ENCODE measurements at places on chromosomes 4 and X. TPM values are rescaled to one million over a fixed set of nuclear protein-coding genes. Genes with fewer than 3 reads are reported as not detected.

The TENM3 gene
- 16.0 TPM for polyA plus RNA-seq

The TMEM271 gene
- not detected for polyA plus RNA-seq

The NAA15 gene
- 34.7 TPM for polyA plus RNA-seq

The VCX2 gene
- polyA plus RNA-seq, result not detected

The REELD1 gene
- polyA plus RNA-seq, result 0.31 TPM

The SLC9B1 gene
- 4.1 TPM for polyA plus RNA-seq

The SMIM10 gene
- polyA plus RNA-seq, result 11.3 TPM

The STBD1 gene
- 0.97 TPM for polyA plus RNA-seq

The TMSB4X gene
- 3,702 TPM for polyA plus RNA-seq

The PPP2R2C gene
- 0.62 TPM for polyA plus RNA-seq

The ERVMER34-1 gene
- polyA plus RNA-seq, result 4.5 TPM

The SH3TC1 gene
- 19.3 TPM for polyA plus RNA-seq

The P2RY8 gene
- polyA plus RNA-seq, result 0.96 TPM

The BCAP31 gene
- 202 TPM for polyA plus RNA-seq

The RAB41 gene
- polyA plus RNA-seq, result 1.0 TPM

The FDCSP gene
- 0.86 TPM for polyA plus RNA-seq

The PARM1 gene
- 52.7 TPM for polyA plus RNA-seq

The CD99 gene
- 189 TPM for polyA plus RNA-seq

The GRID2 gene
- polyA plus RNA-seq, result 7.5 TPM

- DNase-seq, result no peak
Measured at GRCh38 chrX:39226251-39226650, 425.0 kb downstream of the MID1IP1 start.

- DNase-seq, result no peak
Measured at GRCh38 chr4:20127626-20128025, 124.1 kb upstream of the SLIT2 start.

GRCh38 chr4:154999950-155000578 lies 208.4 kb upstream of the NPY2R start:
- DNase-seq, result no peak

DNA sequence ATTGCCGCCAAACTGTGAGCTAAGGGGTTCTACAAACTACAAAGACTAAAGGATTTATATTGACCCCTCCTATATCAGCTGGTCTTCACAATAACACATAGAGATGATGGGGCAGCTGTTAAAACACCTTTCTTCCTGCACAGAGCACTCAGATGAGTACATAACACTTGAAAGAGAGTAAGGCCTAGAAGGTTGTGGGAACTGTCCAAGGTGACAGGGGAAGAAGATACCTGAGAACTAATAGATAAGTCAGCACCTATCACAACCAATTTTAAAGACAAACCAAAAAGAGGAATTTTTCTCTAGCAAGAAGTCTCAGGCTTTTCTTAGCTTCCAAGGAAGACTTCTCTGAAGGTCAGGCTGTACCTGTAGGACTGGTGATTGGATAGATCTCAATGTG lies 19.1 kb upstream of the CXCL6 start:
- DNase-seq, result no peak

DNA sequence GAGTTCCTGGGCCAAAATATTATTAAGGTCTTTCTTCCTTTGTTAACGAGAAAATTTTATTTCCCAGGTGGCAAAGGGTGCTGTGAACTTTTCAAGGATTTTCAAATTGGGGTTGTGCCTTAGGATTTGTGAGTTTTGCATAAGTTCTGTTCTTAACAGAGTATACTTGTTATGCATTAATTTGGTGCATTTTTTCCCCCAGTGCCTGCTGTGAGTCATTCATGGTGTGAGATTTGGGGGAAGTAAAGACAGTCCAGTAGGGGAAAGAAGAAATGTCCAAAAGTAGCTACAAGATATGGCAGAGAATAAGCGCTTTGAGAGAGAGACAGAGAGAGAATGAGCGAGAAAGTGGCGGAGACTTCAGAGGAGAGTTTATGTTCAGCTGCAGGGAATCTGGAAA lies 239.2 kb downstream of the ARHGAP10 start:
- DNase-seq, result no peak

- DNase-seq, result no peak
Measured at GRCh38 chr4:184695178-184695896, 38.6 kb downstream of the CENPU start.

DNA sequence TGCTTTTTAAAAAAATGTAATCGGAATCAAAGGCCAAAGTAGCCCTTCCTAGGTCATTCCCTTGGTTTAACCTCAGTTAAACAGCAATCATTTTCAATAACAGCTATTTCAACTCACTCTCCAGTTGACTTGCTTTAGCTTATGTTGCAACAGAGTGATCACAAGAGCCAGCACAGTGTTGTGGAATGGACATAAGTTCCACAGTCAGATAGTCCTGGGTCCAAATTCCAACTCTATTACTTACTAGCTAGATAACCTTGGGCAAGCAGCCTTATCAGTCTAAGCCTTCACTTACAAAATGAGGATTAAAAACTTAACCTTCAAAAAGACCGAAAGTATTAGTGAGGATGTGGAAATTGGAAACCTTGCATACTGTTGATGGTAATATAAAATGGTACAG lies 9.2 kb upstream of the GPC3 start:
- no peak for DNase-seq

- DNase-seq, result no peak
Measured at GRCh38 chr4:150044517-150044916, 33.7 kb upstream of the DCLK2 start.

GRCh38 chr4:158065603-158066002 lies 107.2 kb downstream of the GASK1B start:
- DNase-seq, result no peak

- DNase-seq, result no peak
Measured at GRCh38 chrX:32937043-32937442, 274.3 kb downstream of the DMD start.

- DNase-seq, result no peak
Measured at GRCh38 chr4:87717276-87718031, 67.4 kb downstream of the DMP1 start.

DNA sequence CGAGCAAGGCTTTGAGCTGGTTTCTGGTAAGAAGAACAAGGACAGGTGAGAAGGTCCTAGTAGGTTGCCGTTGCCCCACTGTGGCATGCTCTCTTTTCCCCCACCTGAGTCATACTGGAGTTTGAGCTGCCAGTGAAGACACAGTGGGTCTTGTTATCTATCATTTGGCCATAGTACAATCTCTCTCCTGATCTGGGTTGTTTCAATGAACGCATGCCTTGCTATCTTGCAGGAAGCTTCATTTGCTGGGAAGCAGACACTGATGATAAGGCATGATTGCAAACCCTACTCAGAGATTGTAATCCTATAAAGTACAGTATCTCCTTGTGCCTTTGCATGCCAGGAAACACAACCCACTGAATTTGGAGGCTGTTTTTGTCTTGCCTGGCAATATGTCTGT lies 77.4 kb downstream of the CLNK start:
- DNase-seq, result no peak

- DNase-seq, result no peak
Measured at GRCh38 chr4:106618956-106619355, 250.4 kb upstream of the GIMD1 start.

GRCh38 chr4:136706942-136707341 lies 825.4 kb downstream of the PCDH18 start:
- DNase-seq, result no peak

- DNase-seq, result no peak
Measured at GRCh38 chr4:106325800-106326199, 9.4 kb downstream of the AIMP1 start.

- no peak for DNase-seq
Measured at GRCh38 chrX:19739683-19740082, 147.7 kb downstream of the SH3KBP1 start.

DNA sequence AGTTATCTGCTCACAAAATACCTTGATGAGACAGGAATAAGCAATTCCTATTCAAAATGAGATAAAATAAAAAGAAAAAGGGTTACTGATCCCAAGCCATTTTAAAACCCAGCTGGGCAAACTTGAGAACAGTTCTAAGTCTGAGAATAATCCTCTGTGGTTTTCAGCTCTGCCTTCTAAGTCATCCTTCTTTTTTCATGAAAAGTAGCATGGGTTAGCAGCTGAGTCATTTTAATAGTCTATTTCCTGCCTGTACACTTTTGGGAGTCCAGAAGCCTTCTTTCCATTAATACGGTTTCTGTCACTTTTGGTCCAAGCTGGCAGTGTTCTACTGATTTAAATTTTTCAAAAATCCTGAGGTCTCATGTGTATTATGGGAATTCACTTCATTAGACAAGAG lies 374.3 kb downstream of the IQCM start:
- no peak for DNase-seq

DNA sequence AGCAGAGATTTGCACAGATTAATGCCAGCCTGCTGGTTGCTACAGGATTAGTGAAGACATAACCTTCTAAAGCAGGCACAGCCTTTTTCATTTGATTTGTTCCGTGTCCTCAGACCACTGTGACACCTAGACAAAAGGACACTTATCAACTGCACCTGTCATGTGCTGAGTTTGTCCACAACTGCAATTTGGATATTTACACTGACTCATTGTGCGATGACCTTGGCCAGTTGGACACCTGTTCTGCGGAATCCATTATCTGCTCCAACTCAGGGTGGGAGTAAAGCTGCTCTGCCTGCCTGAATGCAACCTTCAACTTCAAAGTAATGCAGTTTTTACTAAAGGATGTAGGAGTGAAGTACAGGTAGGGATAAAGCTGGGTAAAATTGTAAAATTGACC lies 4.1 kb upstream of the NR0B1 start:
- no peak for DNase-seq

- no peak for DNase-seq
Measured at GRCh38 chr4:121358473-121358872, 22.3 kb downstream of the QRFPR start.

GRCh38 chrX:2283111-2283859 lies 217.5 kb downstream of the DHRSX start:
- no peak for DNase-seq

- no peak for DNase-seq
Measured at GRCh38 chrX:30060718-30061117, 154.6 kb upstream of the MAGEB2 start.

- DNase-seq, result no peak
Measured at GRCh38 chr4:6592804-6593563, 18.0 kb downstream of the MAN2B2 start.

- no peak for DNase-seq
Measured at GRCh38 chr4:93396272-93396671, 432.3 kb upstream of the ATOH1 start.

DNA sequence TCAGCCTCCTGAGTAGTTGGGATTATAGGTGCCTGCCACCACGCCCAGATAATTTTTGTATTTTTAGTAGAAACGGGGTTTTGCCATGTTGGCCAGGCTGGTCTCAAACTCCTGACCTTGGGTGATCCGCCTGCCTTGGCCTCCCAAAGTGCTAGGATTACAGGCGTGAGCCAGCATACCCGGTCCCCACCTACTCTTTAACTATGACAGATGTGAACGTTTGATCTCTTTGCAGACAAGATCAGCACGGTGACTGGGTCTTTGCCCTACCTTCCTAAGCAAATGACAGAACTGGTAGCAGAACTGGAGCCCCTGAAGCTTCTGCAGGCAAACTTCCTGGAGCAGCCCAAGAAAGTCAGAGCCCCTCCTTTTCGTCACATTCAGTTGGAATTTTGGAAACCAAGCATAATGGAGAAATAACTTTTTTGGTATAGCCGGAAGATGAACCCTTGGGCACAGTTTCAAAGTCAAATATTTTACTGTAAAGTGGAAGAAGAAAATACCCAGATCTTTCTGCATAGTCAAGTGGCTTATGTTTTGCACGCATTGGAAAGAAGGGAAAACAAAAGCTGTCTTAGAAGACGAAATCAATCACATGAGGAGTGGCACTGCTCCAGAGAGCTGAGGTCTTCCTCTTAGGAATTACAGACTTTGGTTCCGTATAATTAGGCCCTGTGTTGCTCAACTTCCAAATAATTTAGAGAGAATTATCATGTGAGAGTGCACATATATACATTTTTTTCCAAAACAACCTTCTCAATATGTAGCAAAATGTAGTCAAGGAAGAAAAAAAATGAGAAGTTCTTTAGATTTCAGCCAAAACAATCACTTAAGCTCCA lies 90.6 kb downstream of the SORBS2 start:
- no peak for DNase-seq

GRCh38 chrX:17741123-17741511 lies 3.8 kb downstream of the SCML1 start:
- no peak for DNase-seq

- DNase-seq, result no peak
Measured at GRCh38 chrX:40855411-40855810, 120.1 kb upstream of the MED14 start.

DNA sequence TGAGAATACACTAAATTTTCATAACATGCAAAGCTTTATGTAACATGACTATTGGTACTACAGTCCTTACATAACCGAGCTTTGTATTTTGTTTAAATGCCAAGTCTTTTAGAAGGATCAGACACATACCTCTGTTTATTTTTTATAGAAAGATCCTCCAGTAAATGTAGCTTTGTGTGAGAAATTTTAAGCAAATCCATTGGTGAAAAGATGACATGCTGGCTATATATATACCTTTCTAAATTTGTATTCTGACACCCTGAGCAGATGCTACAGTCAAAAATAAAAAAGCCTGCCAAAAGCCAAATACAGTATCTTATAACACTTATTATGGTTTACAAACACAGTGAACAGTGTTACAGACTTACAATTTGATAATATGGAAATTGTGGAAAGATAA lies at the start of gene YIPF7:
Gene YIPF7, minus strand, starts transcription at position 201 of the 400 bp plus-strand sequence. CDS start 1,525 bp downstream, outside the sequence.
- DNase-seq, result no peak

DNA sequence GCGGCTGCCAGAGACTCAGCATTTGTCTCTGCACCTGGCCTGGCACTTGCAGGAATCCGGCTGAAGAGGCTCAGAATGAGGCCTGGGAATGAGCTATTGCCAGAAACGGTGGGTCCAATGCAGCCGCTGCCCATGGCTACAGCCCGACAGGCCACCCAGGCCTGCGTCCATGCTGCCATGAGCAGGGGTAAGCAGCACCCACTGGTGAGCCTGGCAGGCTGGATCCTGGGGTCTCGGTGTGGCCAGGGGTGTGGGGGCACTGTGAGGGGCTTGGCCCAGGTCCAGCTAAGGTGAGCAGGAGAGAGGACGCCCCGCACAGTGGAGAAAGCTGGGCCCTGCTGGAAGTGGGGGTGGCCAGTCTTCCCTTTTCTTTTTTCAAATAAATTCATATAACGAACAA lies 60.3 kb upstream of the MXD4 start:
- DNase-seq, result no peak

- DNase-seq, result no peak
Measured at GRCh38 chr4:188400451-188400850, 261.2 kb downstream of the TRIML1 start.

DNA sequence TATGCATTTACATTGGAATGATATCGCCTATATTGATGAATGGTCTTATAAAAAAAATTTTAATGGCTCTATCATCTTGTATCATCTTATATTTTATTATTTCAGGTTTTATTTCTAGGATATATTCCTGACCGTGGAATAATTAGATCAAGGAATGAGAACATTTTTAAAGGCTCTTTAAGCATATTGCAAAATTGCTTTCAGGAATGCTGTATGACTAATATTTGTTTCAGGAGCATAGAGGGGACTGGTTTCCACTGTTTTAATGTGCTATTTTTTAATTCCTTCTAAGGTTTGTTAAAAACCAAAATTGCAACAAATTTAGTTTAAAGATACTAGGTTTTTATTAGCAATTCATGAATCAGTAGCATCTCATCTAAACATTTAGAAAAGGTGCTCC lies 120.2 kb downstream of the BMPR1B start:
- DNase-seq, result no peak

Data from right renal cortex interstitium (tissue), 3 donors.